ENCODE measurements at places on chromosomes 3 and 15.

DNA sequence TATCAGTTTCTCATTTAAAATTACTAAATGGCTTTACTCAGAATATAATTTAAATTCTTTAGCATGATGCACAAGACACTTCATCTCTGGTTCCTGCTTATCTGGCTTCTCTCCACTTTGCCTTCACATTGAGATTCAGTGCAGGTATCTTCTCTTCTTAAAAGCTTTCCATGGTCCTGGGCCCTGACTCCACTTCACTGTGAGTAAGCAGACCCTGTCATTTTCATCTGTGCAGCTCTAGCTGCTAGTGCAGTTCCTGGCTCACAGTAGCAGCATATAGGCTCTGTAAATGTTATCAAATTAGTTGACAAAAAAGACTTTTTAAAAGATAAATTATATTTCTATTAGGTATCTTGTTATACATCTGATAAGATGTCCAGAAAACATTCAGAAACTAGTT, 58.8 kb downstream of the BCHE start:
- DNase-seq, result no peak

- DNase-seq, result peak; percentile 72
Observed at GRCh38 chr3:72152551-72153476, 367.9 kb upstream of the PROK2 start.

- DNase-seq, result no peak
Observed at GRCh38 chr3:189457631-189458412, 173.4 kb upstream of the TP63 start.

DNA sequence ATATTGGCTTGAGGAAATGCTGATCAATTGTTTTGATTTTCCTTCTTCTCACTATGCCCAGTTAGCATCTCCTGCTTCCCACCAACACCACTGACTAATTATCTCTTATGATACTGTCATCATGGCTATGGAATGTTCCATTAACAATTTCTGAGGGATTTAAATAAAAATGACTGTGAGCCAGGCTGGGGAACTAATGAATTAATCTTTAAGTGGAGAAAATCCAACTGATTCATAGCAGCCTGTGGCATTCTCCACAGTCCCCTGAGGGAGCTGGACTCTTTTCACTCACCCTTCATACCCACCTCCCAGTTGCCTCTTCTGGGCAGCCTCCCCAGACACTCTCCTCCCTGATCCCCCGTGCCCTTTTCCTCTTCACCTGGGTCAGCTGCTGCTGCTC, 353.6 kb downstream of the CLSTN2 start:
- no peak for DNase-seq

GRCh38 chr15:71757741-71758530, 52.4 kb upstream of the NR2E3 start:
- peak; percentile 58 for DNase-seq

DNA sequence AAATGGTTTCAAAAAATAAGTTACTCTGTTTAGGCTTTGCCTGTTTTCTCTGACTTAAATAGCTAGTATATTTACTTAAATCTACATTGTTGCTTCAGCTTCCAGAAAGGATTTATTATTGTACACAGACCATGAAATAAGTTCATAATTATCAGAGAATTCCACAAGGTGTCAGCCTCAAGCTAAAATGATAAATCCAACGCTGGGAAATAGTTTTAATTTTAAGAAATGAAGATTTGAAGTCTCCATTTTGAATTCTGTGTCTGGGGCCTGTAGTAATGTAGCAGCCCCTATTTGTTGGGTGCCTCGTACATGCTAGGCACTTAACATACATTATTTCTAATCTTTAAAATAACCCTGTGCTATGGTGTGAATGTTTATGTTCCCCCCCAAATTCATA, 92.6 kb upstream of the KCNMB2 start:
- DNase-seq, result no peak

GRCh38 chr3:158808697-158809096, 6.8 kb downstream of the MFSD1 start:
- no peak for DNase-seq

DNA sequence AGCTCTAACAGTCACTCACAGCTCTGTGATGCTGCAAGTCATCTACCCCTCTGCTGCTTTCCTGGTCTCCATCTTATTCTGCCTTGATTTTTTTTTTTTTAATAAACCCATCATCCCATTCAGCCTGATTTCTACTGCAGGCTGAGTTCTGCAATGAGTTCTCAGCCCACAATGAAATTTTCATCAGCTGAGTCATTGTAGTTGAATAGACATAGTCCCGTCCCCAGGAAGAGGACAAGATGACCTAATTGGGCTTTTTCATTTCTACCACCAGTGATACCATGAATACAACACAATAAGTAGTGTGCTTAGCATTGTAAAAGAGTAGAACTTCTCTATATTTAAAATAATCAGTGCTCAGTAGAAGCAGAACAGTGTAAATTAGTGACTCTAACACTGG, 59.3 kb downstream of the C3orf85 start:
- no peak for DNase-seq

DNA sequence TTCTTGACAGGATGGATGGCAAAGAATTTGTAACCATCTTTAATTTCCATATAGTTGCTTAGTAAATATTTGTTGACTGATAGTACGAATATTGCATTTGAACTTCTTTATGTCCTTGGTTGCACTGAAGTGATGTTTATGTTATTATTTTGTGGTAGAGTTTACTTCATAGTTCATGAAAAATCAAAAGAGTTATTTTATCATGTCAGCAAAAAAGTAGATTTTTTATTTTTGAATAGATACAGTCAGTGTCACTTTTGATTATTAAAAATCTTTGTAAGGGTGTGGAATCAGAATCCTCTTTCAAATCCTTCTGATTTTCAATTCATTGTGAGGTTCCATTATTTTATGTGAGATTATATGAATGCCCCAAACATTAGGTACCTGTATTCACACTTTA, 35.0 kb downstream of the FILIP1L start:
- DNase-seq, result no peak

GRCh38 chr3:156548902-156549301, 6.0 kb downstream of the SSR3 start:
- no peak for DNase-seq

Measured in renal pelvis (tissue), 12 donors.